ENCODE measurements at places on chromosomes 16 and 17. TPM values are rescaled to one million over a fixed set of nuclear protein-coding genes. Genes with fewer than 3 reads are reported as not detected.

KRTAP3-1 gene
- not detected for polyA plus RNA-seq

- DNase-seq = no peak
These were observed 24.6 kb downstream of the GPT2 start for GRCh38 chr16:46908540-46909372.

- no peak for DNase-seq
These were observed 28.1 kb downstream of the SCPEP1 start for GRCh38 chr17:57006040-57006439.

- peak; percentile 35 for DNase-seq
These were observed 13.6 kb downstream of the CEP20 start for GRCh38 chr16:15874745-15875314.

- no peak for DNase-seq
These were observed 2.6 kb upstream of the ADORA2B start for GRCh38 chr17:15942207-15942833.

MED13 gene
- 56.2 TPM for polyA plus RNA-seq

AOC3 gene
- polyA plus RNA-seq = 4.9 TPM

- DNase-seq = no peak
These were observed 122.6 kb downstream of the AXIN2 start for GRCh38 chr17:65438708-65439294.

- no peak for DNase-seq
These were observed 121.9 kb upstream of the TNRC6C start for GRCh38 chr17:77836557-77837041.

CBX2 gene
- 22.9 TPM for polyA plus RNA-seq

USP7 gene
- polyA plus RNA-seq = 151 TPM

GRCh38 chr17:11928436-11928835, 68.8 kb downstream of the ZNF18 start:
- no peak for DNase-seq

- DNase-seq = no peak
These were observed 36.7 kb upstream of the TANC2 start for GRCh38 chr17:62929320-62929719.

DNA sequence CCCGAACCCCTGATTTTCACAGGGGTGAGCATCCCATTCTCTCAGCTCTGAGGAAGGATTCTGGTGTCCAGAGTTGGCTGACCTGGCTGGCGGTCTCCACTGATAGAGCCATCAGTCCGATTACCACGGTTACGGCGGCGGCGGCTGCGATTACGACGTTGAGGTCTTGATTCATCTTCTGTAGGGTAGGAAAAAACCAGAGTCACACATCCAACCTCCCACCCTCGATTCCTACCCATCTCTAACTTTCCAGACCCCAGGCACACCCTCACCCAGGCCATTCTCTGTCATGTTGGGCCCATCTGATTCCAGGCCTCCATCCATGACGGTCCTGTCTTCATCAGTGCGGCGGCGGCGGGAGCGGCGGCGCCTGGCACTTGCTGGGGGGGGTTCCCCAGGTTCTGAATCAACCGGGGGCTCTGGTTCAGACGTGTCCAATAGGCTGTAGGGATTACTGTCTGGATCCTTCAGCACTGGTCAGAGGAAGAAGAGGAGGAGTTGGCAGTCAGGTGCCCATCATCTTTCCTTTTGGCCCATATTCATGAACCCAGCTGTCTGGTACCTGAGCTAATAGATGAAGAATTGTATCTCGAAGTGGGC, 2.6 kb upstream of the SOX15 start:
- DNase-seq = no peak

DNA sequence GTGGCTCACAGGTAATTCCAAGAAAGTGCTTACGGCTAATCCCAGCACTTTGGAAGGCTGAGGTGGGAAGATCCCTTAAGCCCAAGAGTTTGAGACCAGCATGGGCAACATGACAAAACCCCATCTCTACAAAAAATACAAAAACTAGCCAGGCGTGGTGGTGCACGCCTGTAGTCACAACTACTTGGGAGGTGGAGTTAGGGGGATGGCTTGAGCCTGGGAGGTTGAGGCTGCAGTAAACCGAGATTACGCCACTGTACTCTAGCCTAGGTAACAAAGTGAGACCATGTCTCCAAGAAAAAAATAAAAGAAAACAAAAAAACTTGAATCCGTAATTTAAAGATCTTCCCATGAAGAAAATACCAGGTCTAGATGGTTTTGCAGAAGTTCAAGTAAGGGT, 5.0 kb downstream of the ICAM2 start:
- DNase-seq = no peak

GNG13 gene
- polyA plus RNA-seq = 0.42 TPM

OR1F1 gene
- polyA plus RNA-seq = not detected

KSR1 gene
- 73.5 TPM for polyA plus RNA-seq

DNA sequence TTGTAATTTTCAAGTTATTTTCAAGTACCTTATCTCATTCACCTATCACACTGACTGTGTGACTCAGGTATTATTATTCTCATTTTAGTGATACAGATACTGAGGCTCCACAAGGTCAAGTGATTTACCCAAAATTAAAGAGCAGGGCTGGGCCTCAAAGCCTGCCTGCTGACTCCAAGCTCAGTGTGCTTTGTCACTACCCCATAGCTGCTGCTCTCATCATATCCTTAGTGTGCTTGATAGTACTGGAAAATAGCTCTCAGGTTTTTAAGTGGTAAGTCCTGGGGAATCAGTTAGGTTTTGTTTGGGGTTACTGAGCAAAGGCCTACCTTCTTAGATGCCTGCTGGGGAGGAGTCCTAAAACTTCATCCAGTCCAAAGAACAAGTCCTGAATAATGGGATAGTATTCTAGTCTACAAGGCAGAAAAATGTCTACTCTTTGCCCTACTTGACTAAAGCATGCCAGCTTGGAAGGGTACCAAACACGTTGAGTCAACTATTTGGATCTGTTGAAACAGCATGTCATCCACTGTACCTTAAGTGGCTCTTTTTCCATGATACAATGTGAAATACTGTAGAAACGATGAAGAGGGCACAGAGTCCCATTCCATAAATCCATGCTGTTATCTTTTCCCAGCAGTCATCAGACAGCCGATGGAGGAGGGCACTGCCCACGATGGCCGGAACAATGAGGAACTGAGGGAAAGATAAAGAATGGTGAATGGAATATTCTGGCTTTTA, 10.7 kb downstream of the MMD start:
- DNase-seq = no peak

DNA sequence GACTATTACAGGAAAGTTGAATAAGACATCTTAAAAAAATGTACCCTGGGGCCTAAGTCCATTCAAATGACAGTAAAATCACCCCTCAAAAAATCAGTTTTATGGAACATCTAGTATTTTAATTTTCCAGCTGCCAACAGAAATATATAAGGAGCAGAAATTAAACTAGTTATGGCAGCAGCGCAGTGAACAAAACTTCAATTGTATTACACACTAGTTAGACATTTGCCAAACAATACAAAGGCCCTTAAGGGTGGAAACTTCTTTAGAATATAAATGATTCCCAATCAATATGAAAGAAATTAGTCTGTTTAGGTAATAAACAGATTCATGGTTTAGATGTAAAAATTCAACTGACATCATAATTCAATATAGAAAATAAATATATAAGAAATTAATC, 18.1 kb upstream of the RFFL start:
- DNase-seq = no peak

INCA1 gene
- polyA plus RNA-seq = 8.8 TPM

- DNase-seq = no peak
These were observed 11.0 kb downstream of the MPO start for GRCh38 chr17:58269557-58270291.

ANKRD11 gene
- 105 TPM for polyA plus RNA-seq

DNA sequence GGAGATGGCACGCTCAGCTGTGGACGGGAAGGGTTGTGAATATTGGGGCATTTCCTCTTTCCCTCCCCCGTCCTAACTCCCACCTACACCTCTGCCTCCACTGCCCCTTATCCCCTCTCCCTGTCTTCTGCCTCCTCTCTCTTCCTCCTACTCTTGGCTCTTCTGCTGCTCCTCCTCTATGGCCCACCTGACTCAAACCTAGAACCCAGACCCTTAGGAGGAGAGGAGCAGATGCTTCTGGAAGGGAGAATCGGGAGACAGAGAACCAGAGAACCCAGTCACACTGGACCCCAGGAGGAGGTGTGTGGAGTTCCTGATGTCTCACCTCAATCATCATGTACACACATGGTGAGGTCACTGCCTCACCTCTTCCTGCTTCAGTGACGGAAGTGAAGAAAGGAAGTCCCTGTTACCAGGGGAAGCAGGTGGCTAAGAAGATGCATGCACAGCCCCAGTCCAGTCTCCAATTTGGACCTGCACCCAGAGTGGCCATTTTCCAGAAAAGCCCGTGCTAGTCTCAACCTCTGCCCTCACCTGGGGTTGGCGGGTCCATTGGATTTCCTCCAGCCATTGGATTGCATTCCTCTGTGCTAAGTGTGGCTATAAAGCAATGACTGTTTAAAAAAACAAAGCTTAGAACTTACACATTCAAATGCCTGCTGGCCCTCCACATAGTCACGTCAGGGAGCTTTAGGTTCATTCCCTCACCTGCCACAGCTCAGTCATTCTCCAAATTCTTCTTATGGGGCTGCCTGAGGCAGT, 4.0 kb downstream of the RNF222 start:
- no peak for DNase-seq

ARL5C gene
- polyA plus RNA-seq = 0.22 TPM

GRCh38 chr17:15124746-15125145, 140.4 kb downstream of the PMP22 start:
- no peak for DNase-seq

TAF1C gene
- 40.1 TPM for polyA plus RNA-seq

IGSF6 gene
- polyA plus RNA-seq = 7.3 TPM

CCDC43 gene
- 41.2 TPM for polyA plus RNA-seq

GRCh38 chr16:53780051-53780450, 76.1 kb downstream of the FTO start:
- no peak for DNase-seq

DNA sequence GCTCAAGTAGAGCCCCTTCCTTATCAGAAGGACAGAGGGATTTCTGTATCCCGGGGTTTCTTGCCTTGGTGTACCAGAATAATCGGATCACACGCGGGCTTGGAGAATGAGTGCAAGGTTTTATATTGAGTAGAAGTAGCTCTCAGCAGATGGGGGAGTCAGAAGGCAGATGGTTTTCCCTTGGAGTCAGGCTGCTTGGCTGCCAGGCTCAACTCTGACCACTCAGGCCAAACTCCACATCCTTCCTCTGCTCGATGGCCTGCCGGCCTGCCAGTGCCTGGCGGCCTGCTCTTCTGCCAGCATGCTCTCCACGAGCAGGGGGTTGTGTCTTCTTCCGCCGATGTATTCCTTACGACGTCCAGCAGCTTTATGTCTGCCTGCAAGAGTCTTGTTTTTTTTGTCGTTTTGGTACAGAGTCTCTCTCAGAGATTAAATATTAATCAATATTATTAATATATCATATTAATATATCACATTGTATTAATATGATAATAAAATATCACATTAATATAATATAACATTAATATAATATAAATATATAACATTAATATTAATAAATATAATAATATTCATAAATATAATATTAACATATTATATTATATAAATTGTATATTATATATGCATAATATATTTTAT, 229.2 kb upstream of the WSCD1 start:
- DNase-seq = no peak

NAGPA gene
- polyA plus RNA-seq = 12.2 TPM

GRCh38 chr17:57675427-57676387, 69.4 kb downstream of the CCDC182 start:
- no peak for DNase-seq

GRCh38 chr16:62989480-62989879, 953.2 kb upstream of the CDH8 start:
- no peak for DNase-seq

DNA sequence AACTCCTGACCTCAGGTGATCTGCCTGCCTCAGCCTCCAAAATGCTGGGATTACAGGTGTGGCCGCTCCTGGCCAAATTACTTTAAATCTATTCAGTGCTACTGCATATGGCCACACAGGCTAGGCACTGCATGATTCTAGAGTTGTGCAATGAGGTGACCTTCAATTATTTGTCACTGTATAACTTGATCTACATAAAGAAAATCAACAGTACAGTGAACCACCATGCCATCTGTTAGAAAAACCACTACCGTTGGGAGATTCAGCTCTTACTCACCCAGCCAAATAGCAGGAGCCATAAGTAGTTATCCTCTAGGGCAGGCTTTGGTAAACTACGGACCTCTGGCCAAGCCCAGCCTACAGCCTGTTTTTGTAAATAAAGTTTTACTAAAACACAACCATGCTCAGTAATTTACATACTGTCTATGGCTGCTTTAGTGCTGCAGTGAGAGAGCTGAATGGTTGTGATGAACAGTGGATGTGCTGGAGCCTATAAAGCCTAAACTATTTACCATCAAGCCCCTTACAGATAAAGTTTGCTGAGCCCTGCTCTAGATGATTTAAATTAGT, 40.7 kb upstream of the TANC2 start:
- no peak for DNase-seq

DNA sequence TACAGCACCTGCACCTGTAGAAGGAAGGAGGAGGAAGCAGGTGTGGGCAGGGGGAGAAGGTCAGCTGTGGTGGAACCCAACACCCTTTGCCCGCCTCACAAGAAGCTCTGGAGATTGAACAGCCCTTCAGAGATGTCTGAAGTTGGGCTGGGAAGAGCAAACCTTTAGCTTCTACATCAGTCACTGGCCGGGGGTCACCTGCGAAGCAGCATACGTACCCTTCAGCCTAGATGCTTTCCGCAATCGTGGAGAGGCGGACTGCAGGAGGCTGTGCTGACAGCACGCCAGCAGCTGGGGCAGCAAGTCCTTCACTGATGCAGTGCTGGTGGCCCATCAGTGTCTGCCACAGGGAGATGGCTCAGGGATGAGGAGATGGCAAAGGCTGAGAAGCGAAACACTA, 5.2 kb upstream of the HS3ST3B1 start:
- DNase-seq = no peak

FASN gene
- 34.3 TPM for polyA plus RNA-seq

FBXO39 gene
- polyA plus RNA-seq = 0.17 TPM

RSL1D1 gene
- polyA plus RNA-seq = 216 TPM

GRCh38 chr17:19331543-19332245, 30.8 kb downstream of the B9D1 start:
- DNase-seq = no peak

- peak; percentile 86 for DNase-seq
These were observed 1.7 kb downstream of the PPM1D start for GRCh38 chr17:60601447-60602384.

DNA sequence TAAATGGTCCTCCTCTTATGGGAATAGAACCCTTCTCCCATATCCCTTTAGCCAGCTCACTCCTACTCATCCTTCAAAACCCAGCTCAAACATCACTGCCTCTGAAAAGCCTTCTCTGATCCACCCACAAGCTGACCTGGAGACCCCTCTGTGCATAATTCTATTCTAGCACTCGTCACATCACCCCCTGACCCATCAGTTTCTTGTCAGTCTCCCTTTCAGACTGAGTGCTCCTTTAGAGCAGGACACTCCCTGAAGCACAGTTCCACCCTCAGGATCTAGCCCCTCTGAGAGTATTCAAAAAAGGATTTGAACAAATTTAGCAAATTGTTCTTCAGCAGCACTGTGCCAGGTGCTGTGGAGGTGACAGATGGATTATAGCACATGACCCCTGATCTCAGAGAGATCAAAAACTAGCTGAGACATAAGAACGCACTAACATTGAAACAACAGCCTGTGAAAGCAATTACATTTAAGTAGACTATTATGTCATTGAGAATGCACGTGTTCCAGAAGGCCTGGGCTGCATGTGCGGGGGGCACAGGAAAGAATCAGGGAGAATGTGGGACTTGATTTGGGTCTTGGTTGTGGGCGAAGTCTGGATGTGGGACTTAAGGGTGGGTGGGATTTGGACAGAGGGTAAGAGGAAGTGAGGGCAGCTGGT, 43.5 kb downstream of the MRPS23 start:
- DNase-seq = no peak

HSD17B2 gene
- 11.2 TPM for polyA plus RNA-seq
